ENCODE measurements at places on chromosomes 5 and 9.

DNA sequence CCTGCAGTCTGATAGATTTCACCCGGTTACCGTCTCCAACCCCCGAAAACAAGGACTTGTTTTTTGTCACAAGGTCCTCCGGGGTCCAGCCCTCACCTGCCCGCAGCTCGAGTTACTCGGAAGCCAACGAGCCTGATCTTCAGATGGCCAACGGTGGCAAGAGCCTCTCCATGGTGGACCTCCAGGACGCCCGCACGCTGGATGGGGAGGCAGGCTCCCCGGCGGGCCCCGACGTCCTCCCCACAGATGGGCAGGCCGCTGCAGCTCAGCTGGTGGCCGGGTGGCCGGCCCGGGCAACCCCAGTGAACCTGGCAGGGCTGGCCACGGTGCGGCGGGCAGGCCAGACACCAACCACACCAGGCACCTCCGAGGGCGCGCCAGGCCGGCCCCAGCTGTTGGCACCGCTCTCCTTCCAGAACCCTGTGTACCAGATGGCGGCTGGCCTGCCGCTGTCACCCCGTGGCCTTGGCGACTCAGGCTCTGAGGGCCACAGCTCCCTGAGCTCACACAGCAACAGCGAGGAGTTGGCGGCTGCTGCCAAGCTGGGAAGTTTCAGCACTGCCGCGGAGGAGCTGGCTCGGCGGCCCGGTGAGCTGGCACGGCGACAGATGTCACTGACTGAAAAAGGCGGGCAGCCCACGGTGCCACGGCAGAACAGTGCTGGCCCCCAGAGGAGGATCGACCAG, 121.3 kb downstream of the DAB2IP start:
- no peak for DNase-seq
- no peak overlapping the region for H3K4me3 ChIP-seq
- H3K27me3 ChIP-seq = no peaks in the 10 kb centered on the region
- H3K27ac ChIP-seq = no peak overlapping the region

GRCh38 chr5:89268460-89268859, 385.5 kb upstream of the MEF2C start:
- peaks cover 5% of the 10 kb centered on the region for H3K4me1 ChIP-seq
- H3K36me3 ChIP-seq = no peaks in the 10 kb centered on the region
- H3K27ac ChIP-seq = no peak overlapping the region
- no peaks in the 10 kb centered on the region for H3K27me3 ChIP-seq
- DNase-seq = no peak

- peak overlapping the region; percentile 55 for H3K4me3 ChIP-seq
- H3K27ac ChIP-seq = no peak overlapping the region
- no peak for DNase-seq
- peaks cover 6% of the 10 kb centered on the region for H3K36me3 ChIP-seq
Measured at GRCh38 chr5:180074462-180074861, 2.9 kb upstream of the RNF130 start.

DNA sequence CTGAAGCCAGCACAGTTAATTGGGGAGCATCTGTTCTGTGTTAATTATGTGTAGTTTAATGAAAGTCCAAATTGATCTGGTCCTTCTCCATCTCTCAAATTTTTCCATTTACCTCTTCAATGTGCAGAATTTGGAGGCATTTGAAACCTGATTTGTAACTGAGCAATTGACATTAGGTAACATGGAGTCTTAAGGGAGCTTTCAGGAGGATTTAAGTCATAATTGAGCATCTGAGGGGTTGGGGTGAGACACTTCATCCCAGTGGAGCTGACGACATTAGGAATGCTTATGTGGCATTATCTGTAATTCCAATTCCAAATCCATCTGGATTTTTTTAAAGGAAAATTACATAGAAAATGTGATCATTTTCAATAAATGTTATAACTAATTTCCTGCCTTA, 1015.9 kb downstream of the TLE1 start:
- H3K4me3 ChIP-seq = no peak overlapping the region
- DNase-seq = no peak
- no peaks in the 10 kb centered on the region for H3K27me3 ChIP-seq

- DNase-seq = no peak
- H3K4me3 ChIP-seq = no peak overlapping the region
- H3K27me3 ChIP-seq = no peaks in the 10 kb centered on the region
- peak overlapping the region; percentile 20 for H3K27ac ChIP-seq
- H3K4me1 ChIP-seq = no peaks in the 10 kb centered on the region
- no peaks in the 10 kb centered on the region for H3K36me3 ChIP-seq
Measured at GRCh38 chr5:171261361-171261760, 47.7 kb upstream of the TLX3 start.

DNA sequence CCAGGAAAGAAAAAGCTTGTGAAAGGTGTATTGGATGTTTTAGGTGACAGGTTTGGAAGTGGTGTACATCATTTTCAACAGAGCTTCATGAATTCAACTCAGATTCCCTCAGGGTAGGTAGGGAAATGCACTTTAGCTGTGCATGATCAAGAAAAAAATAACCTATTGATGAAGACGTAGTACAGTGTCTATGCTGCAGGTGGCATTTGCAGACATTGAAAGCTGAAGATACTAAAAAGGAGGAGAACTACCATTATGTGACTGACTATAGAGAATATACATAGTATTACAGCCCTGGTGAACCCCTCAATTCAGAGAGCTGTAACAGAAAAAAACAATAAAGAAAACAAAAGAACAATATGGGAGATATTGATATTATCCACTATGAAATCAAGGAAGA, 2344.7 kb upstream of the ACO1 start:
- no peaks in the 10 kb centered on the region for H3K27me3 ChIP-seq
- H3K36me3 ChIP-seq = no peaks in the 10 kb centered on the region
- no peak overlapping the region for H3K4me3 ChIP-seq
- no peak overlapping the region for H3K27ac ChIP-seq
- H3K4me1 ChIP-seq = no peaks in the 10 kb centered on the region

DNA sequence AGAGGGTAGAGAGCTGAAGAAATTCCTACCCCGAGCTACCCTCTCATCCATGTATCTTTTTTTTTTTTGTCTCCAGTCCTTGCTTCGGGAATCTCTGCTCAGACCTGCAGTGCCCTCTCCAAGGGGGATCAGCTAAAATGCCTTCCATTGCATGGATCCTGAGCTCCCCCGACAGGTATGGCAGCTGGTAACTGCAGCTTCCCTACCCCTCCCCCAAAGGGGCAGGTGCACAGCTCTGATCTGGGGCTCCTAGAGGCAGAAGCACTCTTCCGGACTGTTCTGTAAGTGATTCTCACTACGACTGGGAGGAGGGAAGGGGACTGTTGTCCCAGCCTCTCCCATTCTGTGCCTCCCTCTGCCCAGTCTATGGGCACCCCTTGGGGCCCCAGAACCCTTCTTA, 169.6 kb downstream of the MELK start:
- H3K36me3 ChIP-seq = no peaks in the 10 kb centered on the region
- no peaks in the 10 kb centered on the region for H3K4me1 ChIP-seq
- H3K4me3 ChIP-seq = no peak overlapping the region
- H3K27me3 ChIP-seq = peaks cover 58% of the 10 kb centered on the region
- DNase-seq = no peak

GRCh38 chr5:154296525-154297159, 106.1 kb downstream of the GALNT10 start:
- no peaks in the 10 kb centered on the region for H3K27me3 ChIP-seq
- H3K4me1 ChIP-seq = peaks cover 16% of the 10 kb centered on the region
- peaks cover 3% of the 10 kb centered on the region for H3K36me3 ChIP-seq
- no peak overlapping the region for H3K4me3 ChIP-seq
- H3K27ac ChIP-seq = peak overlapping the region; percentile 74

DNA sequence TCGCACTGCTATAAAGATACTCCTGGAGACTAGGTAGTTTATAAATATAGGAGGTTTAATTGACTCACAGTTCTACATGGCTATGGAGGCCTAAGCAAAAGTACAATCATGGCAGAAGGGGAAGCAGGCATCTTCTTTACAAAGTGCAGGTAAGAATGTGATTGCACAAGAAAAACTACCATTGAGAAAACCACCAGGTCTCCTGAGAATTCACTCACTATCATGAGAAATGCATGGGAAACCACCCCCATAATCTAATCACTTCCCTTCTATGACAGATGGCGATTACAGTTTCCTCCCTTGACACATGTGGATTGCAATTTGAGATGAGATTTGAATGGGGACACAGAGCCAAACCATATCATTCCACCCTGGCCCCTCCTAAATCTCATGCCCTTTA, 121.2 kb upstream of the ST8SIA4 start:
- no peak overlapping the region for H3K4me3 ChIP-seq
- H3K27me3 ChIP-seq = no peaks in the 10 kb centered on the region
- no peaks in the 10 kb centered on the region for H3K36me3 ChIP-seq

- no peak overlapping the region for H3K27ac ChIP-seq
- H3K36me3 ChIP-seq = peaks cover 7% of the 10 kb centered on the region
- no peak for DNase-seq
- no peaks in the 10 kb centered on the region for H3K4me1 ChIP-seq
Measured at GRCh38 chr5:65742565-65743231, 20.7 kb downstream of the NLN start.

- no peak overlapping the region for H3K4me3 ChIP-seq
- H3K27me3 ChIP-seq = peaks cover 22% of the 10 kb centered on the region
- no peak for DNase-seq
- no peaks in the 10 kb centered on the region for H3K36me3 ChIP-seq
Measured at GRCh38 chr9:114130624-114131277, 24.6 kb upstream of the COL27A1 start.

DNA sequence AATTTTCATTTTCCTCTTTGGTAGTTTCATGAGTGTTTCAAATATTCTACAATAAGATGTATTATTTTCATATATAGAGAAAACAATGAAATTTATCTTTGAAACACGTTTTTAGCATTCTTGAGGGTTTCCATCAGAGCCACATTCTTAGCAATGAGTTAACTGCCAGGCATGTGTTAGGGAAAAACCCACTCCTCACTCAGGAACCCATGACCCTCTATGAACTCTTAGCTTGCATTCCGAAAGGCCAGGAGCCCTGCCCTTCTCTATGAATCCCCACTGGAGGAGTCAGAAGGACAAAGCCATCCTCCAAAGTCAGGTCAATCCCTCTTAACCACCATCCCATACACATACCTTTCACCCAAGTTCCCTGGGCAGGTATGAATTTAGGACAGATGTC, 57.5 kb downstream of the ADAMTS12 start:
- H3K4me1 ChIP-seq = peaks cover 6% of the 10 kb centered on the region
- H3K27ac ChIP-seq = no peak overlapping the region
- no peak overlapping the region for H3K4me3 ChIP-seq
- DNase-seq = no peak
- no peaks in the 10 kb centered on the region for H3K36me3 ChIP-seq

- peaks cover 13% of the 10 kb centered on the region for H3K27me3 ChIP-seq
- H3K27ac ChIP-seq = no peak overlapping the region
- DNase-seq = no peak
- H3K4me1 ChIP-seq = peaks cover 20% of the 10 kb centered on the region
- H3K4me3 ChIP-seq = no peak overlapping the region
- no peaks in the 10 kb centered on the region for H3K36me3 ChIP-seq
Measured at GRCh38 chr5:95398989-95399388, 7.8 kb downstream of the FAM81B start.

DNA sequence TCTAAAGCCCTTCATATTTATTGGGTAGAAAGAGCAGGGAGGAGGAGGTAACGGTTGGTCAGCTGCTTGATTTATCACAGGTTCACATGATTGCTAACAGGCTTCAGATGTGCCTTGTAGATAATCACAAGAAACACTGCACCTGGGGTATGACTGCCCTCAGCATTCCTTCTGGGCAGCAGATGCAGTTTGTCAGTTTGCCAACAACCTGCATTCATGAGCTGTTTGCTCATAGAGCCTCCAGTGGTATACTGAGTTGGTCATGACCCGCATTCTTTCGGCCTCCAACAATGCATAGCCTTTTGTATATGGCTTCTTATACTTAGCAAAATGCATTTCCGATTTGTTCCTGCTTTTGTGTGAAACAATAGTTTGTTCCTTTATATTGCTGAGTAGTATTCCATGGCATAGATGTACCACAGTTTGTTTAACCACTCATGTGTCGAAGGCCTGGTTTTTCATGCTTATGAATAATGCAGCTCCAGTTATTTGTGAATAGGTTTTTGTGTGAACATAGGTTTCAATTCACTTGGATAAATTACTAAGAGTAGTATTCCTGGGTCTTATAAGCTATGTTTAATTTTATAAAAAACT, 83.6 kb downstream of the ARHGEF28 start:
- no peak overlapping the region for H3K27ac ChIP-seq
- H3K27me3 ChIP-seq = no peaks in the 10 kb centered on the region
- peaks cover 5% of the 10 kb centered on the region for H3K36me3 ChIP-seq
- no peak overlapping the region for H3K4me3 ChIP-seq
- no peak for DNase-seq
- H3K4me1 ChIP-seq = no peaks in the 10 kb centered on the region

DNA sequence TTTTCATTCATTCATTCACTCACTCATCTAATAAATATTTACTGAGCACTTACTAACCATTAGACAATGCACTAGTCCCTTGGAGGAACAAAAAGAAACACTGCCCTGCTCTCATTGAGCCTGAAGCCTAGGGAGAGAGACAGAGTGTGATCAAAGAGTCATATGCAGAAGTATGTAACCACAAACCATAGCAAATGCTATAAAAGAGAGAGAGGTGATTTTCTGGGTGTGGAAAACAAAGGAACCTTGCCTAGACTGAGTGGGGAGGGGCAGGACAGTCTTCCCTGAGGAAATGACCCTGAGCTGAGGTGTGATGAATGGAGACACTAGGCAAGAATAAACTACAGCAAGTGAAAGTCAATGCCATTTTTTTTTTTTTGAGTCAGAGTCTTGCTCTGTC, 10.8 kb upstream of the ADRA1B start:
- no peak for DNase-seq
- peaks cover 12% of the 10 kb centered on the region for H3K27me3 ChIP-seq
- no peak overlapping the region for H3K4me3 ChIP-seq
- H3K27ac ChIP-seq = peak overlapping the region; percentile 62

DNA sequence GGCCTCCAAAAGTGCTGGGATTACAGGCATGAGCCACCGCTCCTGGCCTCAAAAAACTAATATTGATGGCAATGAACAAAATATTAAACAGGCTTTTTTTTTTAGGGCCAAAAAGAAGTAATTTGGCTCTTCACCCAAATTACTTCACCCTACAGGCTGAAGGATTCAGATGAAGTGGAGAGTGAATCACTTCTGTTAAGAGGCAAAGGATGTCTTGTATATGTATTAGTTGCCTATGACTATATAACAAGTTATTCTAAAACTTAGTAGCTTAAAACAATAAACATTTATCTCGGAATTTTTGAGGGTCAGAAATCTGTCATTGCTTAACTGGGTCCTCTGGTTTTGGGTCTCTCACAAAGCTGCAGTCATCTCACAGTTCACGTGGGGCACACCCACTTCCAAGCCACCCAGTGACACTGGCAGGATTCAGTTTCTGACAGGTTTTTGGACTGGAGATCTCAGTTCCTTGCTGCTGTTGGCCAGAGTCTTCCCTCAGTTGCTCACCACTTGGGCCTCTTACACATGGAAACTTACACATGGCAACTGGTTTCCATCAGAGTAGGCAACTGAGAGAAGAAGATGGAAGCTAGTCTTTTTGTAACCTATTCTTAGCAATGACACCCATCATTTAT, 66.7 kb downstream of the IQGAP2 start:
- no peak for DNase-seq
- no peak overlapping the region for H3K27ac ChIP-seq
- H3K36me3 ChIP-seq = no peaks in the 10 kb centered on the region
- H3K27me3 ChIP-seq = no peaks in the 10 kb centered on the region
- no peaks in the 10 kb centered on the region for H3K4me1 ChIP-seq

Data from type B pancreatic cell (in vitro differentiated cells).